Stimulated activated CD8-positive, alpha-beta memory T cell treated with anti-CD3 and anti-CD28 coated beads, Interleukin-4, amount 100 ng/mL, for 4 hours (primary cell): ENCODE measurements at places on chromosomes 1 and 21.

- no peak for DNase-seq
Measured at GRCh38 chr1:109787211-109787844, 23.6 kb upstream of the EPS8L3 start.

- DNase-seq = no peak
Measured at GRCh38 chr1:107149946-107150345, 9.1 kb downstream of the NTNG1 start.

- peak; percentile 50 for DNase-seq
Measured at GRCh38 chr1:24199291-24199900, 12.3 kb upstream of the IFNLR1 start.

- DNase-seq = no peak
Measured at GRCh38 chr1:42434340-42434739, 21.5 kb downstream of the ZMYND12 start.

- DNase-seq = no peak
Measured at GRCh38 chr1:100076744-100077143, 56.0 kb downstream of the SASS6 start.

DNA sequence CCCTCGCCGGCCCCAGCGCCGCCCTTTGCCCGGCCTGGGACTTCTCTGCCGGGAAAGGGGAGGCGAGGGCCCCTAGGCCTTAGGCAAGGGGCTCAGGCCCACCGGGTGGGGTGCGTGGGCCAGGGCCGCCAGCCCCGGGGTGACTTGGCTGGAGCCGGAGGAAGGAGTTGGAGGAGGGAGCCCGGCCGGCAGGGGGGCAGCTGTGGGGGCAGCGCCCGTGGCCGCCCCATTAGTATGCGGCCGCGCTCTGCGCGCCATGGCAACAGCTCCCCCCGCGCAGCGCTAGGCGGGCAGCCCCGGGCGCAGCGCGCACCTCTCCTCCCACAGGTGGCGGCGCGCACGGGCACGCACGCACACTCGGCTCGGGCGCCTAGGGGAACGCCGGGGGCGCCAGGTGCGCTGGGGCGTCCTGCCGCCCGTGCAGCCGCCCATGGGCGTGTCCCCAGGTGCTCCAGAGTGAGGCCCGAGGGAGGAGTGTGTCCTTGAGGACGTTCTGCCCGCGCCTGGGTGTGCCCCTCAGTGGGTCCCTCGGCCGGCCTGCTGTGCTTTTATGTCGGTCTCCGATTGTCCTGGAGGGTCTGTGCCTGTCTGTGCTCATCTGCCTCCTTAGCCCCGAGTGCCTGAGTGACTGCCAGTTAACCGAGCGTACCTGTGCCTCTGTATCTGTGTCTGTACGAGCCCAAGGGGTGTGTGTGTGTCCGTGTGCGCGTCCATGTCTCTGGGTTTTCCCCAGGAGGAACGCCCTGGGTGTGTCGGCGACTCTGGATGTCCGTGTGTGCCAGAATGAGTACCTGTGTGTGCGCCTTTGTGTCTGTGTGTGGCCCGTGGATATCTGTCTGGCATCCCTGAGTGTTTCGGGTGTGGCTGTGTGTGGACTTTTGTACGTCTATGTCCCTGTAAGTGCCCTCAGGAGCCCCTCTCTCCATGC, 38.2 kb upstream of the WASF2 start:
- no peak for DNase-seq

DNA sequence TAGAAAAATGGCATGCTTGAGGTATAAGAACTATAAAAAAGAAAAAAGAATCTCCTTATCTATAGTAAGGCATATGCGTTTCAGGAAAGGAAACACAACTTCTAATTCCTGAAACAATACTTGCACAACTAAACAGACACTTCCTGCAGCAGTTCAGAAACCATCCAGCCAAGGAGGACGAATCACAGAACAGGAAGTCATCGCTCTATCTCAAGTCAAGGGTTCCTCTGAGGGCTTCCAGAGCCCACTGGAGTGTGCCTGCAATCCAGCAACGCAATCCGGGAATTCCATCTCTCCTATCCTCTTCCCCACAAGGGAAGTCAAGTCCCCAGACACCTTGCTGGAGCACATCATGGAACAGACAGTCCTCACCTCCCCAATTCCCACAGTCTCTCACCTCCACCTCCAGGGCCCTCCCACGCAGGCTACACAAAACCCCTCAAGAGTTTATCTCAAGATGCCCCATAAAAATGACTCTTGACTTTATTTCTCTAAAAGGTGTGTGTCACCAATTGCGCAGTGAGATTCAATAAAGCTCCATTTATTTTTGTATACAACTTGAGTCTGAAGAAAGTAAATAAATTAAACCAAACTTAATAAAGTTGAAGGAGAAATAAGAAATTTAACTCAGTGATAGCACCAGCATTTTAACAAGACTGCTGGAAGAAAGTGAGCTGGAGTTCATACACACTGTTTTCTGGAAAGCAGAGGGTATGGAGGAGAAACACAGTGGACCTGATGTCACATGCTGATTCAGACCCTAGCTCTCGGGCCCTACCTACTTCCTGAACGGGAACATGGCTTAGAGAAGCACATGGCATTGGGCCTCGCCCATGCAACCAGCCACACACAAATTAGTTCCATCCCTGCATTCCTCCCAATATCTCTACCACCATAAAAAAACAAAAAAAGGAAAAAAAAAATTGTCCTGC, 39.9 kb downstream of the SIPA1L2 start:
- DNase-seq = no peak

DNA sequence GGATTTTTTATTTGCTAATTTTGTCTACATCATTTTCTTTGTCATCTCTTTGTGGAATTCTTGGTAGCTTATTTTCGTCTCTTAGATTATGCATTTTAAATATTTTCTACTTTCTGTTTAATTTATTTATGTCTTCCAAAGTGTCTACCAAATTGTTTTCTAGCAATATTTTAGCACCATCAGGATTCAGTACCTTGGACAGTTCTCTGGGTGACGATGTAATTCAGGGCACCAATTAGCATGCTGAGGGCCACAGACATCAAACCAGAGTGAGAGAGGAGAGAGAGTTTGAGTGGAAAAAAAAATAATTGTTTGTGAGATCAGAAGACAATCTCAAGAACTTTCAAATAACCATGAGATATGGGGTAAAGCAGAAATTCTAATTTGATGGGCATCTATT, 169.8 kb upstream of the CXADR start:
- no peak for DNase-seq

DNA sequence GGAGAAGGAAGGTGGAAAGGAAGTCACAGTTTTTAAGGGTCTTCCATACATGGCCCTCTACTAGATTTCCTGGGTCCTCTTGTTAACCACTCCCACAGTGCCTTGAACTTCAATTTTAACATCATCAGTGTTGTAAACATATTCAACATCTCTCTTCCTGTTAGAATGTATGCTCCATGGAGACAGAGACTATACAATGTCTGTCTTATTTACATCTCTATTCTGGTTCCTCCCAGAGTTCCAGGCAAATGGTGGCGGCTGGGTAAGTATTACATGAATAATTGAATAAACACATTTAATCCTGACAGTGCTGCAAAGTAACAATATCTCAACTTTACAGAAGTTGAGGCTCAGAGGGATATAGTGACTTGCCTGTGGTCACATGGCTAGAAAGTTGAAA, 40.3 kb downstream of the CDC7 start:
- DNase-seq = no peak

DNA sequence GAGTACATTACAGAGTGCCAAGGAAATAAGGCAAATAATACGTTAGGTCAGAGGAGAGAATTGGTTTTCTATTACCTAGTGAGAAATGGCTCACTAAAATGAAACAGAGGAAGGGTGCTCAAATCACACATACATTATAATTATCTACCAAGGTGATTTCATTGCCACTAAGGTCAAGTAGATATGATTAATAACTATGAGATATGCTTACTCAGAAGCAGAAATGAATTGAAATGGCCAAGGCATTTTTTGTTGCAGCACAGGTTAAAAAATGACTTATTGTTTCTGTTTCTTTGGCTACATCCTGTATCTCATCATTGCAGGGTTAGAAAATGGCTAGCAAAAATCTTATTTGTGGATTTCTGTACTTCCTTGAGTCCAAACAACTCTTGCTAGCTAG, 154.5 kb upstream of the GORAB start:
- DNase-seq = no peak

DNA sequence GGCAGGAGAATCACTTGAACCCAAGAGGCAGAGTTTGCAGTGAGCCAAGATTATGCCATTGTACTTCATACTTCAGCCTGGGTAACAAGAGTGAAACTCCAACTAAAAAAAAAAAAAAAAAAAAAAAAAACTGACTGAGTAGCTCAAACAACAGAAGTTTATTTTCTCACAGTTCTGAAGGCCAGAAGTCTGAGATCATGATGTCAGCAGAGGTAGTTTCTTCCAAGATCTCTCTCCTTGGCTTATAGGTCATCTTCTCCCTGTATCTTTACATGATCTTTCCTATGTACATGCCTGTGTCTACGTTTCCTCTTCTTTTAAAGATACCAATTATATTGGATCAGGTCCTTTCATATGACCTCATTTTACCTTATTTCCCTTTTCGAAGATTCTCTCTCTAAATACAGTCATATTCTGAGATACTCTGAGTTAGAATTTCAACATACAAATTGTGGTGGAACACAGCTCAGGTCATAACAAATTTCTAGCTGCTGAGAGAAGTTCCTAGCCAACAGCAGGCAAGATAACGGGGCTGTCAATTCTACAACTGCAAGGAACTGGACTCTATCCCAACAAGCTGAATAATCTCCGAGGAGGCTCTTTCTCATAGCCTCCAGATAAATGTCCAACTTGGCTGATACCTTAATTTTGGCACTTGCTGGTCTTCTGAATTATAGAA, 187.7 kb upstream of the ADAMTS5 start:
- no peak for DNase-seq

DNA sequence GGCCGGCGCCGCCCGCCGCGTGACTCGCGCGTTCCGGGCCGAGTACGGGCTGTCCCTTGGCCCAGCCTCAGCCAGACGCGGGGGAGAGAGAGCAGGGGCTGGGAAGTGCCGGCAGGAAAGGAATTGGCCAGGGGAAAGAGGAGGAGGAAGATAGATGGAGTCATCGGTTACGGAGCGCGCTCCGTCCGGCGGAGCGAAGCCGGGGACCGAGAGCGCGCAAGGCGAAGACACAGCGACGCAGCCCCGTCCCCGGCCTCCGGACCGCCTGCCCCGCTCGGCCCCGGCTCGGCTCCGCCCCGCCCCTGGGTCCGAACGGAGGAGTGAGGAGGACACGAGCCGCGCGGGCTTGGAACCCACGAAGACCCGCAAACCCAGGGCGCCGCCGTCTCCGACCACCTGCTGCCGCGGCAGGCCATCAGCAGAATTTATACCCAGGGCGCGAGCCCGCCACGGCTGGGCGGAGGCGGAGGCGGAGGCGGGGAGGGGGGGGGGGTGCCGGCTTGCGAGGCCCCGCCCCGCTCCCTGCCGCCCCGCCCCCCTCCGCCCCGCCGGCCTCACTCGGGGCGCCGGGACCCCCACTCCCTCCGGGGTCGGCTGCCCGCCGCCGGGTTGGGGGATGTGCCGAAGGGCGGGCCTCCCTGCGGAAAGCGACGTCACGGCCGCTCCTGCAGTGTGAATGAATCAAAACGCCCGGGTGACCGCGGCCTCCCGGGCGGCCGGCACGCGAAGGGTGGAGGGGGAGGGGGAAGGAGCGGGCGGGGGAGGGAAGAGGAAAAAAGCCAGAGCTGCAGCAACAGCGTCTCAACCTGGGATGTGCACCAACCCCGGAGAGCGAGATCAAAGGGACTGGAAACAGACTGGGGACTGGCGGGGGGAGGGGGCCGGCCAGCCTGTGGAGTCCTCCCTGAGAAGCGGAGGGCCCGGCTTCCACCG, at the start of gene LHX4:
TSS of gene LHX4 (plus strand) at position 782 of the 933 bp plus-strand sequence. CDS start 266 bp downstream, outside the sequence.
- no peak for DNase-seq

DNA sequence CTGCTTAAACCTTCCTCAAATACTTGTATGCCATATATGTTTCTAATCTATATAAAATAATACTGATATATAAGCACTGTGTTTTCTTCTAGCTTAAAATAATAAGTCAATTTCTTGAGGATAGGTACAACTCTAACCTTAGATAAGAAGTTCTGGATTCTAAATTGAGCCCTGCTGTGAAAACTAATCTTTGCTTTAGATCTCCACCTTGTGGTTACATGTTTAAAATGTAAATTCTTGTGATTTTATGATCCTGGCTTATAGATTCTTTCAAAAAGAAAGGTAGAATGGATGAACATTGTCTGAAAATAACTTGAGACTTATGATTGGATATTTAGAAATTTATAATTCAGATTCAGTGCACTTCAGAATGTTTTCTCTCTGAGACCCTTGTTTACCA, 38.9 kb upstream of the HMCN1 start:
- no peak for DNase-seq

DNA sequence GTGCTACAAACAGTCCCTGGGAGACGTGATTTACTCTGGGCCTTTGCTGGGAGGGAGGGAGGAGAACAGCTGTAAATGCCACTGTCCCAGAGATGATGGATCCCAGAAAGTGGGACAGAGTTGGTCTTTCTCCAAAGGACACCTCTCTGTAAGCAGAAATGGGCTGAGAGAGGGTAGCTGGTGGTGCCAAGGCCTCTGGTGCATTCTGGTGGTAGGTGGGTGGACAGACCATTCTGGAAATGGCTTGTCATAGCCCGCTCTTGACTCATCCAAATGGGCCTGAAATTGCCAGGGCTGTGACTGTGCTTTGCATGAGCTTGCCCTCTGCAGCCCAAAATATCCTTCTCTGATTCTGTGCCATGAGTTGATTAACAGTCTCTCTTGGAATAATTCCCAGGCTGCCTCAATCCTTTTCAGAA, 36.1 kb downstream of the CCDC185 start:
- no peak for DNase-seq

DNA sequence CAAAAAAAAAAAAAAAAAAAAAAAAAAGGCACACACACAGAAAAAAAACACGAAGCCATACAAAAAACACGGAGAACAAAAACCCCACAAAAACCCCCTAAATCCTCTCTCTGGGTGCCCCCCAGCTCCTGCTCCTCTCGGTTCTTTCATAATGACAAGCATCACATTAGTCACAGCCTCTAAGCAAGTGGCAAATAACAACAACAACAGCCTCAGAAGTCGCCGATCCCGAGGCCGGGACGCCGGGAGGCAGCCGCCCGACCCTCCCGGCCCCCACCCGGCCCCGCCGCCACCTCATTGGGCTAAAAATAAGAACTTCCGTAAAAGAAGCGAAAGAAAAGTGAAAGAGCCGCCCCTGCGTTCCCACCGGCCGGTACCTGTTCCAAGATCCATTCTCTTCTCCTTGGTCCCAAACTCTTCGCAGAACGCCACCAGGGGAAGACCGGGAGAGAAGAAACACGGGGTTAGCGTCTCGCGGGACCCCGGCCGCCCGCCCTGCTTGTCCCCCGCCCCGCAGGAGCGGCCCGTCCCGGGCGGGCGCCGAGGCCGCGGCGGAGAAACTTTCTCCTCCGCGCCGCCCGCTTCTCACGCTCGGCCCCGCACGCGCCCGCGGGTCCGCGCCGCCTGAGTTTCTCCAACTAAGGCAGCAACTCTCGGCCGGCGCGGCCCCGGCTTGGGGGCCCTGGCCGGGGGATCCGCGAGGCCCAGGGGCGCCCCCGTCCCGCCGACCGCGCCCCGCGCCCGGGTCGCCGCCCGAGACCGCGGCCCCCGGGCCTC, 102.8 kb downstream of the CASZ1 start:
- peak; percentile 13 for DNase-seq
